ENCODE measurements at places on chromosomes 2 and 18.
A peak's percentile ranks its signal among the peaks of the same experiment; 100 is the strongest.

GRCh38 chr2:42593282-42593681 lies 24.9 kb downstream of the MTA3 start:
- H3K4me3 ChIP-seq: no peak overlapping the region
- no peaks in the 10 kb centered on the region for H3K36me3 ChIP-seq

DNA sequence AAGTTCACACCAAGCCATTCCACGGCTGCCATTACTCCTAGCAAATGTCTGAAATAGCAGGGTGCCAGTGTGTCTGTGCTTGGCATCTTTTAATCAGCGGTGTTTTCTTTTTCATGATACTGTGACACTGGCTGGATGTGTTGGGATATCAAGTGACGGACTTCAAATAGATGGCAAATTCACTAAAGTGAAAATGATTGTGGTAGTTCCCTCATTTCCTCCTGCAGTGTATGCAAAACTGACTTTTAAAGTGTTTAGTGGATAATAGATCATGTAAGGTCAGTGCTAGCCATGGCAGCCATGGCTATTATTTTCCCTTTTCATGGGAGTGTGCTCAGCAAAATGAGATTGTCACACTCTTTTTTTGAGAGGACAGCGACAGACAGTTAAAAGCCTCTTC lies 261.5 kb upstream of the SIX3 start:
- no peaks in the 10 kb centered on the region for H3K36me3 ChIP-seq
- H3K27me3 ChIP-seq: no peaks in the 10 kb centered on the region
- no peak for DNase-seq
- H3K27ac ChIP-seq: no peak overlapping the region
- no peak overlapping the region for H3K4me3 ChIP-seq
- peaks cover 3% of the 10 kb centered on the region for H3K4me1 ChIP-seq

GRCh38 chr2:104026725-104027124 lies 827.2 kb upstream of the POU3F3 start:
- no peaks in the 10 kb centered on the region for H3K27me3 ChIP-seq
- H3K4me3 ChIP-seq: no peak overlapping the region
- no peaks in the 10 kb centered on the region for H3K36me3 ChIP-seq
- no peak for DNase-seq
- H3K4me1 ChIP-seq: no peaks in the 10 kb centered on the region

DNA sequence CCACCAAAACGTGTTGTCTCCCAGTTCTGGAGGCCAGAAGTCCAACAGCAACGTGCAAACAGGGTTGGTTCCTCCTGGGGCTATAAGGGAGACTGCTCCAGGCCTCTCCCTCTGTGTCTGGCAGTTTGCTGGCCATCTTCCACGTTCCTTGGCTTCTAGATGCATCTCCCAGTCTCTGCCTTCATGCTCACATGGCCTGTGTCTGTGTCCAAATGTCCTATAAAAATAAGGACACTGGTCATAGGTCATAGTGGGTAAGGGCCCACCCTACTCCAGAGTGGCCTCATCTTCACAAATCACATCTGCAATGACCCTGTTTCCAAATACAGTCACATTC lies 69.4 kb upstream of the TAF1B start:
- peaks cover 17% of the 10 kb centered on the region for H3K27me3 ChIP-seq
- no peak overlapping the region for H3K27ac ChIP-seq
- peaks cover 9% of the 10 kb centered on the region for H3K4me1 ChIP-seq
- no peak for DNase-seq
- no peaks in the 10 kb centered on the region for H3K36me3 ChIP-seq

- no peaks in the 10 kb centered on the region for H3K27me3 ChIP-seq
- H3K4me1 ChIP-seq: no peaks in the 10 kb centered on the region
- H3K4me3 ChIP-seq: no peak overlapping the region
- no peak overlapping the region for H3K27ac ChIP-seq
- no peaks in the 10 kb centered on the region for H3K36me3 ChIP-seq
These were observed 199.6 kb downstream of the BCL11A start for GRCh38 chr2:60353863-60354262.

GRCh38 chr2:46058140-46058539 lies 239.1 kb upstream of the EPAS1 start:
- peaks cover 2% of the 10 kb centered on the region for H3K4me1 ChIP-seq
- H3K36me3 ChIP-seq: no peaks in the 10 kb centered on the region
- H3K4me3 ChIP-seq: no peak overlapping the region
- no peak overlapping the region for H3K27ac ChIP-seq

GRCh38 chr2:160555420-160556071 lies 61.9 kb upstream of the RBMS1 start:
- DNase-seq: no peak
- H3K4me1 ChIP-seq: no peaks in the 10 kb centered on the region
- no peaks in the 10 kb centered on the region for H3K36me3 ChIP-seq
- H3K27ac ChIP-seq: no peak overlapping the region
- H3K4me3 ChIP-seq: no peak overlapping the region

DNA sequence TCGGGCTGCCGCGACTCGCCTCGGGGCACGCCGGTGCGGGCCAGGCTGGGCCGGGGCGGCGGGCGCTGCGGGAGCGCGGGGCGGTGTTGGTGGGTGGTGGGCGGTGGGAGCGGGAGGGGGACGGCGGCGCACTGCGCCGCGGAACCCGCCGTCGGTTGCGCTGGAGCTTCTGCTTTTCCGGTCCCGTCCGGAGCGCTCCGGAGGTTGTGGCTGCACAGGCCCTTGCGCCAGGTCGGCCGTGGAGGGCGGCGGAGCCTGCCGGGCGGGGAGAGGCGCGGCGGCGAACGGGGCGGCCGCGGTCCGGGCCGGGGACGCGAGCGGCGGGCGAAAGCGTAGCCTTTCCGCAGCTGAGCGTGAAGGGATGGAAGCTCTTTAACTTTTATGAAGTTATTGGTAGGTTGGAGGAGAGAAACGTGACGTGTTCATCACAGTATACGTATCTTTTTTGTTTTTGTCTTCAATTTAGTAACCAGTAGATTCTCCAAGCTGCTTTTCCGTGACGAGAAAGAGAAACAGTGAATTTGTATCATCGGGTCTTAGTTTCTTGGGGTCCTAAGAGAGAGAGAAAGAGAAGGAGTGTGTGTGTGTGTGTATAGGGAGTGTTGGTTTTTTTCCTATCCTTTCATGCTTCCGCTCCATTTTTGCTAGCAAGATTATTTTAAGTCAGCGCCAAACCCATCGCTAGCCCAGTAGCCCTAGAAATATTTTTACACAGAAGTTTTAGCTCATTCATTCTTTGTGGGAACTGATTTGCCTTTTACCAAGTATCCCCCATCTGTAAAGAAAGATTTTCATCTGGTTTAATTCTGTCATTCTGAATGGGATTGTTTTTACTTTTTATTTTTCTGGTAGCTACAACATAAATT lies 535 bp downstream of the ATG4B start:
- H3K27ac ChIP-seq: peak overlapping the region; percentile 45
- H3K27me3 ChIP-seq: no peaks in the 10 kb centered on the region

DNA sequence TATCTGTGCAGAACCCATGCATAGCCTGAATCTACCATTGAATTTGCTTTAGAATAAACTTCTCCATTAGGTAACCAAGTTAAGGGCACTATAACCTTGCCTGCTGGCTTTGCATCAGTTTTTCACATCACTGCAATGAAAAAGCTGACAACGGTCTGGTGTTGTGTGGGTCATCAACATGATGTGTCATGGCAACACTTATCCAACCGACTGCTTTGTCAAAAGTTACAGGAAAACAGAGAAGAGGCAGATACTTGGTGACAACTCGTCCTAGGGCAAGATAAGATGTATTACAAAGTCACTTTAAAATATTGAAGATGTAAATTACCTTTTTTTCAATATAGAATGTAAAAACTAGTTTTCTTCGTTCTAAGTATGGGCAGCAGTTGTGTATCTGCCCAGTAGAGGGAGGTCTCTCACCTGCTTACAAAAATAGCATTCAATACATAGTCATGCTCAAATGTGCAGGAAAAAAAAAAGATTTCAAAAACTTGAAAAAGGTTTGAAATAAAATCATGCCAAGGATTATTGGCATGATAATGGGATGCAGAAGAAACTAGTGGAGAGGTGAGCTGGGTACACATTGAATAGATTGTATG lies 96.3 kb downstream of the EVA1A start:
- H3K27ac ChIP-seq: no peak overlapping the region
- no peak overlapping the region for H3K4me3 ChIP-seq
- no peaks in the 10 kb centered on the region for H3K36me3 ChIP-seq

GRCh38 chr18:43533371-43533770 lies 256.1 kb upstream of the SYT4 start:
- DNase-seq: no peak
- H3K4me1 ChIP-seq: no peaks in the 10 kb centered on the region
- H3K27me3 ChIP-seq: no peaks in the 10 kb centered on the region
- no peak overlapping the region for H3K4me3 ChIP-seq
- no peaks in the 10 kb centered on the region for H3K36me3 ChIP-seq

GRCh38 chr2:19351499-19351898 lies 6.9 kb downstream of the OSR1 start:
- DNase-seq: no peak
- peaks cover 11% of the 10 kb centered on the region for H3K4me1 ChIP-seq
- H3K27me3 ChIP-seq: no peaks in the 10 kb centered on the region
- H3K36me3 ChIP-seq: peaks cover 45% of the 10 kb centered on the region

- no peak for DNase-seq
- 0 out of 2 replicates have a peak, but pooled peaks cover 4% of the 10 kb centered on the region for H3K27me3 ChIP-seq
- no peaks in the 10 kb centered on the region for H3K36me3 ChIP-seq
- H3K27ac ChIP-seq: no peak overlapping the region
These were observed 45.9 kb downstream of the TGIF1 start for GRCh38 chr18:3495691-3496430.

DNA sequence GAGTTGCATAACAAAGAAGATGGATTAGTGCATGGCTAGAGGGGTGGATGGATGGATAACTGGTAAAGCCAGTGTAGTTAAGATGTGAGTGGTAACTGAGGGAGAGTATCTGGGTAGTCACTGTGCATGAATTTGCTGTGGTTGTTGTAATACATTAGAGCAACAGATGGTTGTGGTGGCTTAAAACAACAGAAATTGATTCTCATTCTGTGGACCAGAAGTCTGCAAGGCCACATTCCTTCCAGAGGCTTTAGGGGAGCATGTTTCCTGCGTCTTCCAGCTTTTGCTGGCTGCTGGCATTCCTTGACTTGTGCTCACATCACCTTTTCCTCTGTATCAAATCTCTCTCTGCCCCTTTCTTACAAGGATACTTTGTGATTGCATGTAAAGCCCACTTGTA lies 155.4 kb downstream of the ASB1 start:
- peaks cover 13% of the 10 kb centered on the region for H3K27me3 ChIP-seq
- H3K36me3 ChIP-seq: no peaks in the 10 kb centered on the region
- DNase-seq: peak; percentile 27
- H3K4me1 ChIP-seq: no peaks in the 10 kb centered on the region
- H3K4me3 ChIP-seq: no peak overlapping the region
